ENCODE measurements at places on chromosomes 5 and 9.

- DNase-seq = no peak
These were observed 267.2 kb downstream of the MAT2B start for GRCh38 chr5:163772644-163773043.

- DNase-seq = no peak
These were observed 68.5 kb downstream of the TENT4A start for GRCh38 chr5:6781716-6782115.

- no peak for DNase-seq
These were observed 121.0 kb upstream of the RETREG1 start for GRCh38 chr5:16737620-16738364.

DNA sequence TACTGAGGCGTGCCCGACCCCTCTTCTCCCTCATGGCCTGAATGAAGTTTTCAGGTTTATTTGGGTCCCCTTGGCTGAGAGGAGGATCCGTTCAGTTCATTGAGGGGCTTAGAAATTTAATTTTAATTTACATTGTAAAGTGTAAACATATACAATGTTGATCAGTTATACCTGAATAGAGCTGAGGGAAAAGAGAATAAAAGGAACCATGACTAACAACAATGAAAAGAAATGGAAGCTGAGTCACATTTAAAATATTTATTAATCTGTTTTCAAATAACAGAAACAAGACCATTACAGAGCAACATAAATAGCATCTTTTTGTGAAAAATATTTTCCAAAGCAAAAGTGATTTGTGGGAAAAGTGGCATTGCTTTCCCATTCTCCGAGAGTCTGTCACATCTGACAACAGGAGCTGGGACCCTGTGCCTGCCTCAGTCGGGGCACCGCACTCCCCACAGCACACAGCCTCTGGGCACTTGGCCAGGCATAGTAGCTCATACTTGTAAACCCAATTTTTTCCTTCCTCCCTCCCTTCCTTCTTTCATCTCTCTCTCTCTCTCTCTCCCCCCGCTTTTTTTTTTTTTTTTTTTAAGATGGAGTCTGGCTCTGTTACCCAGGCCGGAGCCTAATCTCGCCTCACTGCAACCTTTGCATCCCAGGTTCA is 28.7 kb downstream of the PROP1 start:
- DNase-seq = no peak

DNA sequence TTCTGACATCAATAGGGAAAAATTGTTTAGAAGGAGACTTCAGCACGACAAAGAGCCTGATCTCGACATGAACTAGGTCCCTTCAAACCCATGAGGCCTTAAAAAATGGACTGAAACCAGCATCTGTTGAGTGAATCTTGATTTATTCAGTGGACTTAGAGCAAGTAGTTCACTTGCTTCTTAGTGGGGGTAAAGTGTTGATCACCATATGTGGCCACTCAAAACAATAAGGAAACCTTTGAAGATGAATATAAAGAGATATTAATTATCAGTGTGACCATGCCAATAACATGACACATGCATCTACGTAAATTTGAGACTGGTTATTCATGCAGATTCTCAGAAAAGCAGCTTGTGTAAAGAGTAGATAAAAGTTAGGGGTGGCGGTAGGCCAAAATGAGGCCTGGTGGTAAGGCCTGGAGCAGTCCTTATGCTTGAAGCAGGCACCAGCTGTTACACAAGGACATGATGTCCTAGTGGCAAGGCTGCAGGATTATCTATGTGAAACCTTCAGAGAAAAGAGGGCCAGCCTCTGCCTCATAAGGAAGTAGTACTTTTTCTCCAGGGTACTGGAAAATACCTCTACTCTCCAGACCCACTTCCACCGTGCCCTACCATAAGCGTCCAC is 61.3 kb downstream of the S1PR3 start:
- DNase-seq = no peak

GRCh38 chr9:109586993-109587392 is 88.9 kb upstream of the PTPN3 start:
- no peak for DNase-seq

DNA sequence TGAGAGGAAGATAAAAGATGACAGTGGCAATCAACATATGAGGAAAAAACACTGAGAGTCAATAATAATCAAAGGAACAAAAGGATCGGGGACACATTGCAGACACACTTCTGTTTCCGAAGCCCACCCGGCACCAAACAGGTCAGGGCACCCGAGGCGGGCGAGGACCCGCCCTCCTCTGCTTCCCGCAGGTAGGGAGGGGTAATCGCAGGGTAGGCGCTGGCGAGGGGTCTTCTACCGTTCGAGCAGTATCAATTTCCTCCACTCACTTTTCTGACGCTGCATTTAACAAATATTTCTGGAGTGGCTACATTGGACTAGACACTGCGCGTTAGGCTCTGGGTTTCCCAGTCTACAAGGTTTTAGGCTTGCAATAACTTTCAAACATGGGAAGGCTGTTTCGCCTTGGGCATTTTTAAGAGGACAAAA is 1.3 kb downstream of the TXN start:
- DNase-seq = no peak

GRCh38 chr5:154485850-154486426 is 7.9 kb upstream of the HAND1 start:
- no peak for DNase-seq

GRCh38 chr9:32866273-32866672 is 82.9 kb downstream of the TMEM215 start:
- no peak for DNase-seq

GRCh38 chr5:139738193-139739149 is 57.1 kb upstream of the PSD2 start:
- DNase-seq = no peak

GRCh38 chr9:87950765-87951488 is 23.4 kb downstream of the CDK20 start:
- DNase-seq = no peak

GRCh38 chr5:179151286-179152118 is 91.3 kb downstream of the ZNF354C start:
- DNase-seq = no peak

DNA sequence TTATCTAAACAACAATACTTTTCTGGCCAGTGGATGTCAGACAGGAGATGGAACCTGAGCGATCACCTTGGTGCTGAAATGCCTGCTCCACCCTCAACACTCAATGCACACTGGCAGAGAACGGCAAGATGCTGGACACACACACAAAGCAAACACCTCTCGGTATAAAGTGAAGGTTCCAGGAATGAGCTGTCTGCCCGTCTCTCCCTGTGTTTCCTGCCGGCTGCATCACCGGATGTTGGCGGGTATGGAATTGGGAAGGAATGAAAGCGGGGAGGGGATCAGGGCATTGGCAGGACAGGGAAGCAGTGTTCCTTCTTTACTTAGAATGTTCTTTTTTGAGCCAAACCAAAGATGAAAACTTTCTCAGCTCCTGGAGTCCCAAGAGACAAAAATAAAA is 59.2 kb downstream of the MED10 start:
- no peak for DNase-seq

GRCh38 chr5:159211729-159212174 is 2.4 kb upstream of the RNF145 start:
- no peak for DNase-seq

DNA sequence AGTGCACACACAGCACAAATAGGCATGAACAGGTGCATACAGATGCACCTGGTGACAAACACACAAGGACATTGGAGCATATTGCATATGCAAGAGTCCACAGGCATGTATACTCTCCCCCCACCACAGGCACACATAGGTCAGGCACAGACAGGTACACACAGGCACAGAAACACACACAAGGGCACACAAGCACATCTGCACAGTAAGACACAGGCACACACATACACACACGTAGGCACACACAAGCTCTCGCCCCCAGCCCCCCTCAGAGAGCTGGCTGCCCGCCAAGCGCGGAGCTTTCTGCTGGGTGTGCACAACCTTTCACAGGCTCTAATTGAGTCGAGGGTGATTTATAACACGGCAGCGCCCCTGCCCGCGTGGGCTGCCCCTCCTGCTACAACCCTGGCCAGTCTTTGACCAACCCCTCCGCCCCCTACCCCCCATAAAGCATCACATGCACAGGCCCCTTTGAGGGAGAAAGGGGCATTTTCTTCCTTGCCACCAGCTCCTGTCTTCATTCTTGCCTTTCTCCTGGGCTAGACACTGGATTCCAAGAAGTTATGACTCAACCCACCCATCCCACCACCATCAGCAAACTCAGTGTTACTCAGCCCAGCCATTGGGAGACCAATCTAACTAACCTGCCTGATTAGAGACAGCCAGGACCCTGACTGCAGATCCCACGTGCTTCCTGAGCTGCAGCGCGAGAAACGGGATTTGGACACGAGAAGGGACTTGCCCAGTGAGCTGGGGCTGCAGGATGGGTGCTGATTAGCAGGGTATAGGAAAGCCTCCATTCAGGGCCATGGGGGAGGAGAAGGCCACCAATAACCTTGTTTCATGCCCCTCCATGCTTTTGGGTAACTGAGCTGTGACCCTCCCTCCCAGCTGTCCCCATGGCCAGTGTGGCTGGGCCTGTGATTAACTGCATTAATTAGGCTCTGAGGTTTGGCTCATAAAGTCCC is 42.8 kb upstream of the PSD2 start:
- no peak for DNase-seq

DNA sequence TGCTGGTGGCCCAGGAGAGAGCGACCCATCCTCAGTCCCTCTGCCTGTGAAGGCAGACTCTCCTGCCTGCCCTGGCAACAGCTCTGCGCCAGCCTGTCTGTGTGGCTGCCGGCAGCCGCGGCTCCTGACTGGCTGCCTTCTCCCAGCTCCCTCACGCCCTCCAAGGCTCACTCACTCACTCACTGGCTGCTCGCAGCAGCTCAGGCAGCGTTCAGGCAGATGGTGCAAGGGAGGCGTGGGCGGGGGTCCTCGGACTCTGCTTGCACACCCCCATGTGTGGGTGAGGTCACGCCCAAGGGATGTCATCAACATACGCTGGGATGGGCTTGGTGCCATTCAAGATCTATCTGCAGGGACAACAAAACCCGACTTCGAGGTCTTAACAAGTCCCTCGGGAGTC is 66.7 kb downstream of the DAB2IP start:
- no peak for DNase-seq

GRCh38 chr5:9499498-9499876 is 46.4 kb downstream of the SEMA5A start:
- no peak for DNase-seq

- no peak for DNase-seq
These were observed 138.4 kb upstream of the ZNF618 start for GRCh38 chr9:113737517-113738271.

GRCh38 chr5:139745132-139745799 is 50.3 kb upstream of the PSD2 start:
- DNase-seq = no peak

GRCh38 chr9:68470067-68470466 is 70.6 kb downstream of the TMEM252 start:
- DNase-seq = no peak

- DNase-seq = peak; percentile 81
These were observed 2.5 kb upstream of the SEC16A start for GRCh38 chr9:136485049-136486045.

DNA sequence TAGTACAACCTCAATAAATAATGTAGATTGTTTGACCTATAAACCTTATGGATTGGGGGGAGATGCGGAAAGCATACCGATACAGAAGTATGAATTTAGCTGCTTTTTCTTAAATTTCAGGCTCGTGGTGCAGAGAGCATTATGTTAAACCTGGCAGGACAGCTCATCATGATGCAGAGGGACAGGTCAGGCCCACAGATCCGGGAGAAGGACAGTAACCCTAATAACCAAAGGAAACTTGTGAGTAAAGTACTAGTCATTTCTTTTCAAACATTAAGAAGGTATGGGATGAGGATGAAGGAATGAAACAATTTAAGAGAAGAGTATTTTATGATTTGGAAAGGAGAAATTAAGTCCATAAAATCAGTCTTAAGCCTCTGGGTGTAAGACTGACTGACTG is 70.5 kb downstream of the ERMP1 start:
- DNase-seq = no peak

DNA sequence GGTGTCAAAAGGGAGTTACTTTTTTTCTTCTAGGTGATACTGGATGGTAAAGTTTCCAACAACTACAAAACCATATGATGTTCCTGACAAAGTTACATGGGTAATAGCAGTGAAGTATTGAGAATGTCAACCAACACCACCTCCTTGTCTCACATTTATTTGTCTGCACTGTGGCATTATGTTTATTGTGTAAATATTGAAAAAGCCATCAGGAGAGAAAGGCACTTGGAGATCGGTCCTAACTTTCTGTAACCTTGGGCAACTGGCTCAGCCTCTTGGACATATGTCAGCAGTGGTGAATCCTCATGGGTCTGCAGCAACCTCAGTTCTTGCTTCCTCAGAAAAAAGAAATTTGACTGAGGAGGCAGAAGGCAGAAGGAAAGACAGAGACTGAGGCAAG is 50.0 kb upstream of the ICE1 start:
- DNase-seq = no peak

DNA sequence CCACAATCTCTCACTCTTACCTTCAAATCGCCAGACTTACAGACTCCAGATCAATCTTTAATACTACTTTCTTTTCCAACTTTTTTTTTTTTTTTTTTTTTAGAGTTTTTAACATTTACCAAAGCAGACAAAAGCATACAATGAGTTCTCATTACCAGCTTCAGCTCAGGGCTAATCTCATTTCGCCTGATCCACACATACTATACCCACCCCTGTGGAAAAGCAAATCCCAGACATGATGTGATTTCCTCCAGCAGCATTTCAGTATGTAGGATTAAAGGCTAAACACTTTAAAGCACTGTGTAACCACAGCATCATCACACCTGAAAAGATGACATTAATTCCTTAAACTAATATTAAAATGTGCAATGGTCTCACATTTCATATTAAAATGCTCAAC is 138.8 kb upstream of the RETREG1 start:
- no peak for DNase-seq

DNA sequence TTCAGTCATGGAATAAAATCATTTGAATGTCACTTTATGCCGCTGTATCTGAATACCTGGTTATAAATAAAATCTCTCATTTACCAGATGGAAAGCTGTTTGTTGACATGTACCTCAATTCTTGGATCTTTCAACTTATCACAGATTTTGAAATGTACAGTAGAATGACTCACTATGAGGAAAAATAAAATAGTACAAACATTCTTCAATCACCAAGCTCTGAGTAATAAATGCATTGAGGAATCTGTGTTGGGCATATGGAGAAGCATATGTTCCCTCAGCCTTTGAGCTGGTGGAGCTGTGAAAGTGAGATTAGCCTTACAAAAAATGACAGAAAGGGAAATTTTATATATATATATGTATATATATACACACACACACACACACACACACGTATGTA is 175.4 kb downstream of the KIAA0825 start:
- no peak for DNase-seq

DNA sequence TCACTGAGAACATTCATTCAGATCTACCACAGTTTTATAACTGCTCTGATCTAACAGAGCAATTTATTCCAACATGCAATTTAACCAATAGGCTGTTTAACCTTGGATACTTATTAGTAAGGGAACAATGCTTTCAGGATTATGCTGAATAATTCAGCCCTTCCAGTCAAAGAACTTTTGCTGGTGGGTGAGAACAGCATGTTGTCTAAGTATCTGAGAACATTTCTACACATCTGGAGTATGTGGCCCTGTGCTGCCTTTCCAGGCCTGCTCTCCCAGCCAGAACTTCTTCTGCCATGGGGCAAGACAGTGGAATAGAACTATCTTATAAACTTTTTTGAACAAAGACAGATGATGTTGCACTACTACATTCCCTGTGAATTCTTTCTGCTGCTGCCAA is 55.8 kb downstream of the NFIB start:
- no peak for DNase-seq

Data from CD4-positive, alpha-beta T cell treated with Interleukin-6 at 100 ng/mL for 8 hours (primary cell).